Upper lobe of right lung (tissue), 1 donor: ENCODE measurements at places on chromosomes 11 and 22. TPM values are rescaled to one million over a fixed set of nuclear protein-coding genes. Genes with fewer than 3 reads are reported as not detected.

CHRDL2 gene
- total RNA-seq, result 1.6 TPM

- H3K4me3 ChIP-seq, result no peak overlapping the region
- H3K4me1 ChIP-seq, result no peaks in the 10 kb centered on the region
- no peaks in the 10 kb centered on the region for H3K36me3 ChIP-seq
- no peak for DNase-seq
Measured at GRCh38 chr11:134652586-134653255, 240.7 kb upstream of the B3GAT1 start.

DNA sequence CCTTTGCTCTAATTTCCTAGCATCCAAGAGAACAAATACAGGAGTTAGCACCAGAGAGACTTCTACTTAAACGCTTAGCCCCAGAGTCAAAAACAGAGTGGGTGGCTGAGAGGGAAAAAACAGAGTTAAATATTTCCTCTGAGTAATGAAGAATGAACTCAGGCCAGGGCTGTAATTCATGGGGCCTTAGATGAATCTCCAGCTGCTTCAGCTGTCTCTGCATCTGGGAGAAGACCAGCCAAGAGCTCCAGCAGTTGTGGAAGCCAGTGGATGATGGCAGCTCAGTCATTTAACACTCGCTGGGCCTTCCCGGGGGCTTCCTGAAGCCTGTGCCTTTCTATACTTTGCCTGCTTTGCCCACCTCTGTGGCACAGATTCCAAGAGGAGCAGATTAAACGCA is 5.7 kb upstream of the ADAMTS15 start:
- no peak overlapping the region for H3K4me3 ChIP-seq
- DNase-seq, result no peak
- no peaks in the 10 kb centered on the region for H3K4me1 ChIP-seq
- H3K27ac ChIP-seq, result no peak overlapping the region
- H3K36me3 ChIP-seq, result no peaks in the 10 kb centered on the region

DNA sequence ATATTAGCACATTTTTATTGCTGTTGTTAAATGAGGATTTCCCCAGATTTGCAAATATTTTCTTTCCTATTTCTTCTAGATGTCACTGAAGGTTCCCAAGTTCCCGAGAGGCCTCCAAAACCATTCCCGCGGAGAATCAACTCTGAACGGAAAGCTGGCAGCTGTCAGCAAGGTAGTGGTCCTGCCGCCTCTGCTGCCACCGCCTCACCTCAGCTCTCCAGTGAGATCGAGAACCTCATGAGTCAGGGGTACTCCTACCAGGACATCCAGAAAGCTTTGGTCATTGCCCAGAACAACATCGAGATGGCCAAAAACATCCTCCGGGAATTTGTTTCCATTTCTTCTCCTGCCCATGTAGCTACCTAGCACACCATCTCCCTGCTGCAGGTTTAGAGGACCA is 17.5 kb downstream of the MCAM start:
- peaks cover 80% of the 10 kb centered on the region for H3K36me3 ChIP-seq
- no peak overlapping the region for H3K27ac ChIP-seq
- no peak overlapping the region for H3K4me3 ChIP-seq
- no peaks in the 10 kb centered on the region for H3K4me1 ChIP-seq

A4GALT gene
- 25.7 TPM for total RNA-seq

GRCh38 chr22:19864538-19865106 is 9.9 kb upstream of the GNB1L start:
- H3K27ac ChIP-seq, result no peak overlapping the region
- no peak overlapping the region for H3K4me3 ChIP-seq
- no peak for DNase-seq
- no peaks in the 10 kb centered on the region for H3K4me1 ChIP-seq

- no peak for DNase-seq
- H3K4me1 ChIP-seq, result peaks cover 5% of the 10 kb centered on the region
- no peak overlapping the region for H3K4me3 ChIP-seq
- H3K36me3 ChIP-seq, result peaks cover 7% of the 10 kb centered on the region
Measured at GRCh38 chr11:66473608-66474515, 6.4 kb upstream of the DPP3 start.

MTMR2 gene
- 27.0 TPM for total RNA-seq

- no peak overlapping the region for H3K27ac ChIP-seq
- DNase-seq, result no peak
- H3K36me3 ChIP-seq, result peaks cover 7% of the 10 kb centered on the region
- no peaks in the 10 kb centered on the region for H3K27me3 ChIP-seq
- H3K4me1 ChIP-seq, result peaks cover 6% of the 10 kb centered on the region
Measured at GRCh38 chr11:10505278-10506007, 35.5 kb downstream of the RNF141 start.

DNA sequence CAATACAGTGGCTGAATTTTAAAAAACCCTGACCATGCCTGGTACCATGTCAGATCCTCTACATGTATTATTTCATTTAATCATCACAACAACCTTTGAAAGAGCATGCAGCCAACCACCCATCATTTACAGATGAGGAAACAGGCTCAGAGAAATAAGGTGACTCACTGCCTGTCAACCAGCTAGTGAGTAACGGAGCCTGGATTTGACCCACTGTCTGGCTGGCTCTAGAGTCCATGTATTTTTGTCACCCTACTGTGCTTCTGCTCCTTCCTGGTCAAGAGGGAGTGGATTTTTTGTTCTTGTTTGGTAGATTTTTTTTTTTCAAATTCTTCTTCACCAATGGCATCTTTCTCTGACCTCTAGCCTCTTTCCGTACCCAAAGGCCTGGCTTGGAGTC is 77.4 kb downstream of the CWC15 start:
- no peaks in the 10 kb centered on the region for H3K27me3 ChIP-seq
- DNase-seq, result no peak
- H3K4me3 ChIP-seq, result no peak overlapping the region
- H3K36me3 ChIP-seq, result no peaks in the 10 kb centered on the region

DNA sequence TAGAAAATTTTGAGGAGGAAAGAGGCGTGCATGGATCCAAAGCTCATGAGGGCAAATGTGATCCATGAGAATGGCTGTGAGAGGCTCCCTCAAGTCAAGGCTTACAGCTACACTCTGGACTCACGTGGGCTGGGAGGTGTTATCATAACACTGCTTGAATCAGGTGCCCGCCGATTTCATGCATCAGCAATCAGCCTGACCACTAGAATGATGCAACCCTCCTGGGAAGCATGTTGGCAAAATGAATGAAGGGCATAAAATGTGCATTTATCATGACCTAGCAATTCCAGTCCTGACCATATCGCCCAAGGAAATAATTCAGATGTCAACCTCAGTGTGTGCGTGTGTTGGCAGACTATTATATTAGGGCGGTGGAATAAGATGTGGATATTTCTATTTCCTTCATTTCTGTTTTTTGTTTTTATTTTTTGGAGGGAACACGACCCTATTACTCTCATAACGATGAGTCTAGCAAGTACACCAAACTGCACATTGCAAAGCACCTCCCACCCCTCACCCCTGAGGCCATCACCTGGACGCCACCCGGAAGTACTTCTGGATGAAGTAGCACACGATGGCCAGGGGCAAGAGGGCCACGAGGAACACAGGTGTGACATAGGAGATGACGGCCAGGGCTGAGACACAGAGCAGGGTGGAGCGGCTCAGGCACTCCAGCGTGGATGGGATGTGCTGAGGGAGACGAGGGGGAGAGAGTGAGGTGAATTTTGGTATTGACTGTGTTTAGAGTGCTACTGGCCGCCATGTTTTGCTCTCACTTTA is 15.7 kb upstream of the KCNJ11 start:
- H3K4me3 ChIP-seq, result no peak overlapping the region
- peaks cover 13% of the 10 kb centered on the region for H3K4me1 ChIP-seq
- DNase-seq, result no peak
- H3K27me3 ChIP-seq, result no peaks in the 10 kb centered on the region
- no peaks in the 10 kb centered on the region for H3K36me3 ChIP-seq
- H3K27ac ChIP-seq, result peak overlapping the region; percentile 48

DNA sequence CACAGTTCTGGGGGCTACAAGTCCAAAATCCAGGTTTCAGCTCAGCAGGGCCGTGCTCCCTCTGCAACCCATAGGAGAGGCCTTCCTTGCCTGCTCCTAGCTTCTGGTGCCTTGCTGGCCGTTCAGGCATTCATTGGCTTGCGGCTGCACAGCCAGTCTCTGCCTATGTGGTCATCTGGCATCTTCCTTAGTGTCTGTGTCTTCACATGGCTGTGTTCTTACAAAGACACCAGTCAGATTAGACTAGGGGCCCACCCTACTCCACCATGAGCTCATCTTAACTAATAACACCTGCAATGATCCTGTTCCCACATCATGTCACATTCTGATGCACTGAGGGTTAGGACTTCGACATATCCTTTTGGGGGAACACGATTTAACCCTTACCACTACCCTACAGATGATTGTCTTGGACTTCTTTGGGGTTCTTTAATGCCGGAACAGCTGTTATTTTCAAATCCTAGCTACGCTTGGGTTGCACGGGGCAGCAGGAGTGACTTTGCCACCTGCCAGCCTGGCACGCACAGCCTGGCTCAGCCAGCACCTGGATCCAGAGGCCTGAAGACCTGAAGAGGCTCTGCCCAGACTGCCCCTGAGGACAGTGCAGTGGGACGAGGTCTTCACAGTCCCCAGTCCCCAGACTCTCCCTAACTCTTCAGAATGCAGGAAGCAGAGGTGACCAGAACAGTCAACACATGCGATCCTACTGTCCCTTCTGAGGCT is 7.7 kb upstream of the NEAT1 start:
- H3K4me1 ChIP-seq, result peaks cover 37% of the 10 kb centered on the region
- H3K27ac ChIP-seq, result no peak overlapping the region
- no peaks in the 10 kb centered on the region for H3K27me3 ChIP-seq
- H3K36me3 ChIP-seq, result peaks cover 18% of the 10 kb centered on the region

CXCR5 gene
- total RNA-seq, result not detected

ALDH3B1 gene
- total RNA-seq, result 95.9 TPM

DNA sequence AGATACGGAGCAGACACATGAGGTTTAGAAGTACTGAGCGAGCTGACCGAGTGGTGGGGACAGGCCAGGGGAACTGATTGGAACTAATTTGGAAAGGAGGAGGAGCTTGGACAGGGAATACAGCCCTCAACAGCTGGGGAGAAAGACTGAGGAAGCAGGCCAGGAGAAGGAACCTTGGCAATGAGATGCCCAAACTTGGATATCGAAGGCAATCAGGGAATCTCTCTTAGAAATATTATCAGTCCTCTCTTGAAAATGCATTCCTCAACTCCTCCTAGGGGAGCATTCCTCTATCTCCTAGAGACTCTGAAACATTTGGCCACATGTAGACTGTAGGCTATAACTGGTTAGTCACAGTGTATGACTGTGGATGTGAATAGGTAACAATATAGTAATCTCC is 284.6 kb downstream of the GUCY1A2 start:
- H3K4me3 ChIP-seq, result no peak overlapping the region
- H3K27ac ChIP-seq, result no peak overlapping the region
- DNase-seq, result no peak
- H3K4me1 ChIP-seq, result no peaks in the 10 kb centered on the region
- H3K36me3 ChIP-seq, result no peaks in the 10 kb centered on the region
- H3K27me3 ChIP-seq, result no peaks in the 10 kb centered on the region
